ENCODE measurements at places on chromosomes 6 and 20. TPM values are rescaled to one million over a fixed set of nuclear protein-coding genes. Genes with fewer than 3 reads are reported as not detected.
A peak's percentile ranks its signal among the peaks of the same experiment; 100 is the strongest.

- H3K4me1 ChIP-seq, result no peaks in the 10 kb centered on the region
- no peak for DNase-seq
- H3K36me3 ChIP-seq, result no peaks in the 10 kb centered on the region
- no peak overlapping the region for H3K27ac ChIP-seq
Measured at GRCh38 chr6:99165838-99166237, 183.6 kb downstream of the FAXC start.

The SKIC2 gene
- total RNA-seq, result 101 TPM

DNA sequence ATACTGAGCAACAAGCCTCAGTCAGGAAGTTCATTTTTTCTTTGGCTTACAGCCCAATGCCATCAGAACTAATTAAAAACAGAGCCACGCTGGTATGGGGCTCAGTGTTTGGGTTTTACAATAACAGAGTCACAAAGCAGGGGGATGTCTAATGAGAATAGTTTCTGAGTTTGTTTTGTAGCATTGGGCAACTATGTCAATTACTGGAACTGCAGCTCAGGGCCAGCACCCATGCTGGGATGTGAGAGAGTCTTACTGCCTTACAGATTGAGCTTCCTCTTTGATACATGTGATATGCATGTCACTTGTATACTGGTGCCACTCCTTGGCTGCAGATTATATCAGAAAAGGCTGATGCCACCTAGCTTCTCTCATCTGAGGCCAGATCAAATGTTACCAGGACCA, 117.6 kb downstream of the TFAP2B start:
- H3K27ac ChIP-seq, result no peak overlapping the region
- DNase-seq, result no peak
- no peaks in the 10 kb centered on the region for H3K36me3 ChIP-seq
- no peaks in the 10 kb centered on the region for H3K27me3 ChIP-seq
- no peak overlapping the region for H3K4me3 ChIP-seq

DNA sequence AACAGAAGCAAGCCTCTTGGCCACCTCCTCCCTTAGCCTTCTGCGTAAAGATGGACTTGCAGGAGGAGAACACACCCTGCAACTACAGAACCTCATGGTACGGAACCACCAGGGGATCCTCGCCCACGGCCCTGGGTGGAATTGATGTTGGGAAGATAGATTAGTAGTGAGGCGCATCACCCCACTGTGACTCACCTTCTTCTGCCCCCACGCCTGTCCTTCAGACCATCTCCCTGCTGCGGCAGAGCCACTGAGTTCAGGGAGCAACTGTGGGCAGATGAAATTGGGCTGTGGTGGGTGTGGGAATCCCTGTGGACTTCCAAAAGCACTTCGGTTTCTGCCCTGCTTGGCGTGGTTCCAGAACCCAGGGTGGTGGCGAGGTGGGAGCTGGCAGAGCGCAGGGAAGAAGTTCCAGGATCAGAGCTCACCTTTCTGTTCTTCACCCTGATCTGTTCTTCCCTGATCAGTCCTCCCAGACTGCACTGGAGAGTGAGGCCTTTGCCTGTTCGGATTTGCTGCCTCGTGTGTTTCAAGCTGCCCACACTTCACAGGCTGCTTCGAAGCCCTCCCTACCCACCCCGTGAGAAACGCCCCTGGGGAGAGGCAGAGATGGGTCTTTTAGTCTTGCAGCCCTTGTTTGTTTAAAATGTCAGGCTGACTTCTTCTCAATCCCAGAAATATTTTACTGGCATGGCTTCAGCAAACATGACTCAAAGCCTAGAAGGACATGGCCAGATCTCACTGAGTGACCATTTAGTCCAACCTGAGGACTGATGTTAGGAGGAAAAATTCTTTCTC, 92.8 kb upstream of the MLN start:
- H3K4me1 ChIP-seq, result peaks cover 29% of the 10 kb centered on the region
- H3K4me3 ChIP-seq, result no peak overlapping the region
- H3K36me3 ChIP-seq, result no peaks in the 10 kb centered on the region
- H3K27me3 ChIP-seq, result no peaks in the 10 kb centered on the region
- peak overlapping the region; percentile 42 for H3K27ac ChIP-seq

GRCh38 chr6:106820412-106820852, 154.1 kb downstream of the CD24 start:
- H3K36me3 ChIP-seq, result no peaks in the 10 kb centered on the region
- no peak for DNase-seq
- H3K27me3 ChIP-seq, result peaks cover 8% of the 10 kb centered on the region
- H3K4me3 ChIP-seq, result no peak overlapping the region

The HLA-DRB5 gene
- 0.48 TPM for total RNA-seq

DNA sequence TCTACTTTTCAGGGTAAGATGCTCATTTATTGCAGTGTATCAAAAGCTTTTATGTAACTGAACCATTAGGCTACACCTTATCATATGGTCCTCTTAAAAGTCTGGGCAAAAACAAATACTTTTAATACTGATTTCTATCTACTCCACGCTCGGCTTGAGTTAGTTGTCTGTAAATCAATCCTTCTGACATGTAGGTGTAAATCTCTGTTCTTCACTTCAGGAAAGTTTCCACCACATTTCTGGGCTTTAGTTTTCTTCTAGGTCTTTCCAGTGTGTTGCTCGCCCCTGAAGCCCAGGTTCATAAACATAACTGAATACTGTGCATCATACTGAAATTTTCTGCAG, 89.2 kb upstream of the RNF217 start:
- no peak for DNase-seq
- peaks cover 2% of the 10 kb centered on the region for H3K27me3 ChIP-seq
- no peaks in the 10 kb centered on the region for H3K4me1 ChIP-seq
- no peaks in the 10 kb centered on the region for H3K36me3 ChIP-seq

DNA sequence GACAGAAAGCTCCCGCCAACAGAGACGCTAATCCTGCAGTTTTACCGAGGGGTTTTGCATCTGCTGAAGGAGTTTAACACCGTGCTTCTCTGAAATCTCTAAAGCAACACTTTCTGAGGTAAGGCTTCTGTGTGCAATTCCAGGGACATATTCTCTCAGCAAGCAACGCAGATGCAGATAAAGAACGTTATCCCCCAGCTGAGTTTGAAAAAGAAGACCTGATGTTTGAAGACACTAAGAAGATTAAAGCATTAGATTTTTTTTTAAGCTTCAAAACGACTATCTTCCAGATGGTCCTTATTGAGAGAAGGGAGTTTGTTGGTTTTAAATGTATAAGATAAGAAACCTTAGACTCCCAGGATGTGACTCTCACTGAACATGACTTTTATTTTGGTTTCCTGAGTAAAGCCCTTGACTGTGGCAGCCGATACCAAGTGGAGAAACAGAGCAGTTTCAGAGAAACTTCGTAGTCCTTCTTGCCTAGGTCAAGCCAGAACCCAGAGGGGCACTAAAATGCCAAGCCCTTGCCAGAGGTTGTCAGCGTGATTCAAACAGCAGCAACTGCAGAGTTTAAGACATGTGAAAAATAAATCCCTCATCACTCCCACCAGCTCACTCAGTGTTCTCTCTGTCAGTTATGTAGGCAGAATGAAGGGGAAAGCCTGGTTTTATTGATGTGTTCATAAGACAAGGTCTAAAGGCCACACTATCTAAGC, 353.3 kb upstream of the CNR1 start:
- DNase-seq, result no peak
- H3K27ac ChIP-seq, result no peak overlapping the region
- peaks cover 6% of the 10 kb centered on the region for H3K27me3 ChIP-seq
- no peak overlapping the region for H3K4me3 ChIP-seq
- H3K4me1 ChIP-seq, result no peaks in the 10 kb centered on the region

- H3K27me3 ChIP-seq, result peaks cover 3% of the 10 kb centered on the region
- H3K4me1 ChIP-seq, result peaks cover 6% of the 10 kb centered on the region
- no peak overlapping the region for H3K4me3 ChIP-seq
- no peak for DNase-seq
- no peak overlapping the region for H3K27ac ChIP-seq
Measured at GRCh38 chr6:53634184-53634631, 31.3 kb downstream of the KLHL31 start.

The FGD2 gene
- 0.48 TPM for total RNA-seq

- peaks cover 2% of the 10 kb centered on the region for H3K36me3 ChIP-seq
- H3K4me1 ChIP-seq, result no peaks in the 10 kb centered on the region
- no peaks in the 10 kb centered on the region for H3K27me3 ChIP-seq
- no peak overlapping the region for H3K27ac ChIP-seq
- DNase-seq, result no peak
Measured at GRCh38 chr6:109165392-109165974, 70.2 kb downstream of the CEP57L1 start.

DNA sequence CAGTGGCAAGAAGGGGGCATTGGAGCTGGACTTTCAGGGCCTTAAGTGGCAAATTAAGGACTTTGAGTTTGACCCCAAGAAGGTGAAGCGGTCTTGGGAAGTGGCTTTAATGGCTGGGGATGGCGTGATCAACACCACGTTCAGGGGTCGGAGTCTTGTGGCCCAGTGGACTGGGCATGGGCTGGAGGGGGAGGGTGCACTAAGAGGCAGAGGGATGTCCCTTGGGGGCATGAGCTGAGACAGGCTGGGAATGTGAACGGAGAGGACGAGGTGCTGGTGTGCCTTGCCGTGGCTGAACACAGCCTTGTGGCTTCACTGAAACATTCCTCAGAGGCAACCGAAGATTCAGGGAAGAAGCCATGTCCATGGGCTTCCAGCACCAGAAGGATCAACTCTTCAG, 227.0 kb downstream of the SYNDIG1 start:
- no peaks in the 10 kb centered on the region for H3K36me3 ChIP-seq
- H3K27me3 ChIP-seq, result peaks cover 9% of the 10 kb centered on the region
- no peak for DNase-seq
- no peak overlapping the region for H3K27ac ChIP-seq
- H3K4me3 ChIP-seq, result no peak overlapping the region

The CALHM4 gene
- not detected for total RNA-seq

The PRL gene
- not detected for total RNA-seq

The EYA2 gene
- not detected for total RNA-seq

The ME1 gene
- 0.36 TPM for total RNA-seq

DNA sequence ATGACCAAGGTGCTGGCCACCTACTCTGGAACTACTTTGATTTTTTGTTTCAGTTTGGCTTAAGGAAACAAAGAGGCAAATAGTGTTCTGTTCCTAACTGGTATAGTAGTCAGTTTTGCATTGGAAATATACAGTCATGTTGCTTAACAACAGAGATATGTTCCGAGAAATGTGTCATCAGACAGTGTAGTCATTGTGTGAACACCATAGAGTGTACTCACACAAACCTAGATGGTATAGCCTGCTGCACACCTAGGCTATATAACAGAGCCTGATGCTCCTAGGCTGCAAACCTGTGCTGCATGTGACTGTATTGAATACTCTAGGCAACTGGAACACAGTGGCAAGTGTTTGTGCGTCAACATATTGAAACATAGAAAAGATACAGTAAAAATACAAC, 80.4 kb downstream of the ARID1B start:
- peaks cover 78% of the 10 kb centered on the region for H3K4me1 ChIP-seq
- DNase-seq, result peak; percentile 51
- peak overlapping the region; percentile 90 for H3K27ac ChIP-seq
- no peaks in the 10 kb centered on the region for H3K27me3 ChIP-seq

- no peak overlapping the region for H3K4me3 ChIP-seq
- no peak for DNase-seq
Measured at GRCh38 chr6:69985180-69985579, 118.8 kb downstream of the COL19A1 start.

The EEF1E1 gene
- total RNA-seq, result 60.9 TPM

The COQ3 gene
- 16.4 TPM for total RNA-seq

The CITED2 gene
- total RNA-seq, result 52.1 TPM

The SLC22A7 gene
- not detected for total RNA-seq

The THBD gene
- not detected for total RNA-seq

DNA sequence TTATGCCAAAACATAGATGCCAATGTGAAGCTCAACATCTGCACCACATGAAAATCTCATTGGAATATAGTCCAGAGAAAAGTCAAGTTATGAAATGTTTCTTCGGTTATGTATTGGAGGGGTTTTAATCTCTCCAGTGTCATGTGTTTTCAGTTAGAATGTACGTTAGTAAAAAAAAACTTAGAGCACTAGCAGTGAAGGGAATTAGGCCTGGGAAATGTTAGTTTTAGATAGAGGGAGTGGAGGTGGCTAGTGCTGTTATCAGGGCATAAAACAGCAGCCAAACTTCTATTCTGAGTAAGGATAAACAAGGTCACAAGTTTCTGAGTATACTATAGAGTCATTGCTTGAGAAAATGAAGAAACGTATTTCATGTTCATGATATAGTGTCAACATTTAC, 42.9 kb downstream of the HDGFL1 start:
- H3K4me3 ChIP-seq, result no peak overlapping the region
- no peak for DNase-seq
- H3K4me1 ChIP-seq, result no peaks in the 10 kb centered on the region
- H3K27ac ChIP-seq, result no peak overlapping the region
- no peaks in the 10 kb centered on the region for H3K36me3 ChIP-seq

GRCh38 chr6:94127716-94128115, 708.4 kb upstream of the EPHA7 start:
- H3K27ac ChIP-seq, result no peak overlapping the region
- H3K4me1 ChIP-seq, result no peaks in the 10 kb centered on the region
- no peak overlapping the region for H3K4me3 ChIP-seq

DNA sequence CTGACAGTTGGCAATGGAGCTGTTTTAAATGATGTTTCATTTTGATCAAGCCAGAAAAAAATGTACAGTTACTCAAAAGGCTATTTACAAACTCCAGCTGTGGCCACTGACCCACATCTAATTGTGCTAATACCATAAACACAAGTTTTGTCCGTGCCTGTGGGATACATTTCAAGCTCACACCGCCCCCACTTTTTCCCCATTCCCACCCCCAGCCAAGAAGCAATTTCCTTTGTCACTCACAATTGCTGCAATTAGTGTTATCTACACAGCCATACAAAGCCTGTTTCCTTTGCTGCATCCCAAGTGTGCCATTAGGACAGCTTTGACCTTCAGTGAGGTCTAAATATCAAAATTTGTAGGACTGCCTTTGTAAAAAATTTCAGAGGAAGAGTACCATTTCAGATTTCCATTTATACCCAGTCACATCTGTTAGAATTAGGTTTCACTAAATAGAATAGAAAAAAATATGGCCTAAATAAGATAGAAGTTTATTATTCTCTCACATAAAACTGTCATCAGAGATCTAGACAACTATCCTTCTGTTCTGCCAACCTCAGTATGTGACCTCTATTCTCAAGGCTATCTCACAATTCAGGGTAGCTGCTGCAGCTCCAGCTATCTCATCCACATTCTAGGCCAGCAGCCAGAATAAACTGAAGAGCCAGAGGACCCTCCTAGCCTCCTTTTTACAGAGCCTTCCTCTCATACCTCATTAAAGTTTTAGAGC, 202.6 kb downstream of the NFATC2 start:
- no peaks in the 10 kb centered on the region for H3K27me3 ChIP-seq
- H3K27ac ChIP-seq, result no peak overlapping the region
- H3K4me1 ChIP-seq, result peaks cover 28% of the 10 kb centered on the region
- no peak for DNase-seq

DNA sequence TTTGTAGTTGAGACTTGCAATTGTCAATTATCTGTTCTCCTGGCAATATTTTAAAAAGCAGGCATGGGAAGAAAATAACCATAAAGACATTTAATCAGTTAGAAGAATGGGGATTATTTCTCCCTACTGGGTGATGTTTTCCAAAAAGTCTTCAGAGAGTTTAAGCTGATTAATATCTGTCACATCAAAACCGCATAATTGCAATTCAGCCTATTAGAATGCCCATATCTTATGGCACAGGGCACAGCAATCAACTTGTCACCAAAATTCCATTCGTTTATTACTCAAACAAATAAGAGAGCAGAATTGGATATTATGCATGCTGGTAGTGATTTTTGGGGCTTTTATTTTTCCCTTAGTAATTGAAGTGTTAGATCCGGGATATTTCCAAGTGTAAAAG, 218.7 kb downstream of the RNF144B start:
- H3K4me3 ChIP-seq, result no peak overlapping the region
- no peaks in the 10 kb centered on the region for H3K4me1 ChIP-seq

The C6orf52 gene
- total RNA-seq, result 3.7 TPM

The SPDEF gene
- total RNA-seq, result not detected

All from activated CD4-positive, alpha-beta memory T cell treated with anti-CD3 and anti-CD28 coated beads for 36 hours (primary cell).